Stimulated activated CD8-positive, alpha-beta memory T cell treated with anti-CD3 and anti-CD28 coated beads, Interleukin-7, amount 100 ng/mL, for 24 hours (primary cell): ENCODE measurements at places on chromosomes 6 and 20.

DNA sequence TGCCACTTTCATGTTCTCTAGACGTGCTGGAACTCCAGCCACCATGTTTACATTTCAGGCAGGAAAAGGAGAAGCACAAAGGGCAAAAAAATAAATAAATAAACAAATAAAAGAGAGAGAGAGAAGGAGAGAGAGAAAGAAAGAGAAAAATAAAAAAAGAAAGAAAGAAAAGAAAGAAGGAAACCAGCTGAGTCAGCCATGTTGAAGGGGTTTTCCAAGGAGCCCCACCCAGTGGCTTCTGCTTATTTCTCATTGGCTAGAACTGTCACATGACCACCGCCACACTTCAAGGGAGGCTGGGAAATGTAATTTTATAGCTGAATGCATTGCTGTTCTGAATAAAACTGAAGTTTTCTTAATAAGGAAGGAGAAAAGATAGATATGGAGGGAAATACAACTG, 71.1 kb downstream of the BFSP1 start:
- DNase-seq = no peak

DNA sequence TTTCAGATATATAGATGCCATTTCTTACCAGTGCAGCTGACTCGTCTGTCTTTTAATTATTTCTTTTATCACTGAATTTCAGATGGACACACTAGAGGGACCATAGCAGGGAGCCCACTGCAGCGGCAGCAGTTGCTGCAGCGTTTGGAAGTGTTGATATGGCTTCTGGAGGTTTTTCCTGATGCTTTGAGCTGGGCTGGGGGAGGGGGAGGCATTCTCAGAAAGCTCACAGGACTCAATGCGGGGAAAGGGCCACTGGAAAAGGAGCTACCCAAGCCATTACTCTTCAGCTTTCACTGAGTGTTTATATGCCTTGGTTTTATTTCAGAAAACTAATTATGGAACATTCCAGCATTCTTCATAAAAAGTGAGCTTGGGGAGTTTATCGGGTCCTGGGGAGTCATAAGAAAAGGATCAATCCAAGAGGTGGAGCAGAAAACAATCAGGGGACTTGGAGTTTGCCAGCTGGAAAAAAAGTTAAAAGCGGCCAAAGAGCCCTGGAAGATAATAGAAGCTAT, 740.4 kb upstream of the FLRT3 start:
- no peak for DNase-seq

GRCh38 chr20:37914672-37915433, 11.9 kb downstream of the VSTM2L start:
- DNase-seq = no peak

DNA sequence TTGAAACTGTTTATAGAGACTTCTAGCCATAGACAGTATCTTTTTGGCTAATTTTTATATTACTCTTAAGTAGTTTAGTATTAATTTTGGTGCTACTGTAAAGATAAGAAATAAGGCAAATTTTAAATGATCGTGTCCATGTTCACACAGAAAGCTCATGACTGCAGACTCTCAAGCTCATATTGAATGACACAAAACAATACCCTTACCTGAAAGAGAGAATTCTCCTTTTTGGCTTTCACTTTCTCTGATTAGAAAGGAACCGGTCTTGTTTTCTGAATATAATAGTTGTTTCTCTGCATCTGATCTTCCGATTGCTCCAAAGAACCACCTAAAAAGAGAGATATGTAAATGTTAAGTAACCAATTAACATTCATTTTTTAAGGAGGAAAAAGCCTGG, 57.0 kb downstream of the FRK start:
- DNase-seq = no peak

DNA sequence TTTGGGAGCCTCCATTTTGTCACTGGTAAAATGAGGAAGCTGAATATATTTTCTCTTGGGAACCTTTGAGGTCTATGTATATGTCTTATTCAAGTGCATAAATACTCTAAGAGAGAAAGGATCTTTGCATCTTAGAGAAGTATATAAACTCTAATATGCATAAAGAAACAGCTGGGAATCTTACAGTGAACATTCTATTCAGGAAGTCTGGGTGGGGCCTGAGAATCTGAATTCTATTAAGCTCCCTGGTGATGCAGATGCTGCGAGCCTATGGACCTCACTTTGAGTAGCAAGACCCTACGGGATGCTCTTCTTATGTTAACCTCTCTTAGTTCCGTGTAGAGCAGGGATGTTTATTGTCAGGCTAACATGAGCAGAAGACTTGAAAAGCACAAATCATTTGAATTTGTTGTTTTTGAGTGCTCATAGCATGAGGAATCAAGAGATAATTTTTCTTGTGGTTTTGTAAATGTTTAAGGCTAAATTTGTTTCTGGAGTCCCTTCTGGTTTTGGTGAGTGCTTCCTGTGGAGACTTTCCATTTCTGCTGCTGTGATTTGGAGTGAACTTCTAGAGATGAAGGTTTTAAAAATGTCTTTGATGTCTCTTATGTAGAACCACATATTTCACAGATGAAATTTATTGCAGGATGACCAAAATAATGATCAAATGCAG, 281.2 kb upstream of the JAG1 start:
- no peak for DNase-seq

- DNase-seq = no peak
Observed at GRCh38 chr6:75331151-75331550, 46.6 kb upstream of the TMEM30A start.

GRCh38 chr6:147043994-147044477, 160.2 kb upstream of the STXBP5 start:
- no peak for DNase-seq

DNA sequence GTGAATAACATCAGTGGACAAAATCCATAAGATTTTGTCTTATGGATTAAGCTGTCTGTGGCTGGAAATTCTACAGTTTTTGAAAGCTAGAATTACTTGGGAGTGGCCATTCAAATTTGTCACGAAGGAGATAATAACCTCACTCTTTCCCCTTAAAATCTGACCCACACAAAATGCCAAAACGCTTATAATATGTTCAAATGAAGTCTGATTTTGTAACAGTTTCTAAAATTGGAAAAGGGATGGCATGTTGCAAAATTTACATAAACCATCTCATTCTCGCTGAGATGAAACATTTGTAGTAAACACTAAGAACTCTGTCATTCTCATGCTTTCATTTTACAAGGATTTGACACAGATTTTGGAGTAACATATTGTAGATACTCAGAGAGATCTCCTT, 112.7 kb downstream of the GJA1 start:
- no peak for DNase-seq

GRCh38 chr20:42652266-42652665, 537.4 kb downstream of the PTPRT start:
- no peak for DNase-seq

GRCh38 chr6:106053484-106054205, 32.5 kb upstream of the PRDM1 start:
- no peak for DNase-seq

DNA sequence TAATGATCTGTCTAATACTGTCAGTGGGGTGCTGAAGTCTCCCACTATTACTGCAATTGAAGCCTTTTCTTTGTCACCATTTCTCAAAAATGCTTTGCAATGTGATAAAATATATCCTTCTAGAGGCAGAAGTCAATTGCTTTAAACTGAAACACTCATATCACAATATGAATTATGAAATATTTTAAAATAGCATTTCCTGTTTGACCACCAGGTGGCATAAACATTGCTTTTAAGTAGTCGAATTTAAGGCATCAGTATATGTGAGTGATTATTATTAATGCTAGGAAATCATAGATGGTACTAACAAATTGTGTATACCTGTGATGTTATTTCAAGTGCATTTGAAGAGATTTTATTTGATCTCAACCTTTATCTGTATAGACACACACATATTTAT, 87.5 kb downstream of the MEI4 start:
- no peak for DNase-seq

DNA sequence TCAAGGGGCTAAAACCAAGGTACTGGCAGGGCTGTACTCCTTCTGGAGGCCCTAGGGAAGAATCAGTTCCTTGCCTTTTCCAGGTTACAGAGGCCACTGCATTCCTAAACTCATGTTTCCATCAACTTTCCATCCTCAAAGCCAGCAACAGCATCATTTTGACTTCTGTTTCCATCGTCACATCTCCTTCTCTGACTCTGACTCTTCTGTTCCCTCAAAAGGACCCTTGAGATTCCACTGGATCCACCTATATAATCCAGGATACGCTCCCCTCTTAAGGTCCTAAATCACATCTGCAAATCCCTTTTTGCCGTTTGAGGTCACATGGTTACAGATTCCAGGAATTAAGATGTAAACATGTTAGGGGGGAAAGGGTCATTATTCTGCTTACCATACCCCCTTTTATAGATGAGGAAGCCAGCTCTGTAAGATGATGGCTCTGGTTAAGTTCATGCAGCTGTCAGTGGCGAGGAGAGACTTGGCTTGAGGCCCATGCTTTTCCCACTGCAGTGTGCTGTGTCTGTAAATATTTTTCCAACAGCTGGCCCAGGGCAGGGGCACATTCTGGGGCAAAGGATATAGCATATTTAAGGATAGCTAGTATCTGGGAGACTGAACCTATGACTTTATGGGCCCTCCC, 114.6 kb downstream of the TNFRSF21 start:
- no peak for DNase-seq

DNA sequence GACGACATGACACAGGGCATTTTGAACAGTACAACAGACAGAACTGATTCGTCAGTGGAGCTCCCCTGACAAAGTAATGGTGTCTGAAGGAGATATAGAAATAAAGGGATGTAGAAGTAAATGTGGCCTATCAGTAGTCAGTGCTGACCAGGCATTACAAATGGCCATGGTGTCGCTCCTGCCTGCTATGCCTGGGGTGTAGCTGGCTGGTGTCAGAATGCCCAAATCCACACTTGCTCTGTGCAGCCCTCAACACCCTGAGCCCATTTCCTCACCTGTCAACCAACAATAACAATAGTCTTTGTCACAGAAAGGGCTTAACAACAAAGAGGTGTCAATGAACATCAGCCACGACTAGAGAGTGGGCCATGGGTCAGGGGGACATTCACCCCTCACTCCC, 53.2 kb downstream of the MAP3K5 start:
- DNase-seq = no peak

- no peak for DNase-seq
Observed at GRCh38 chr20:44773070-44773829, 27.6 kb downstream of the KCNK15 start.

DNA sequence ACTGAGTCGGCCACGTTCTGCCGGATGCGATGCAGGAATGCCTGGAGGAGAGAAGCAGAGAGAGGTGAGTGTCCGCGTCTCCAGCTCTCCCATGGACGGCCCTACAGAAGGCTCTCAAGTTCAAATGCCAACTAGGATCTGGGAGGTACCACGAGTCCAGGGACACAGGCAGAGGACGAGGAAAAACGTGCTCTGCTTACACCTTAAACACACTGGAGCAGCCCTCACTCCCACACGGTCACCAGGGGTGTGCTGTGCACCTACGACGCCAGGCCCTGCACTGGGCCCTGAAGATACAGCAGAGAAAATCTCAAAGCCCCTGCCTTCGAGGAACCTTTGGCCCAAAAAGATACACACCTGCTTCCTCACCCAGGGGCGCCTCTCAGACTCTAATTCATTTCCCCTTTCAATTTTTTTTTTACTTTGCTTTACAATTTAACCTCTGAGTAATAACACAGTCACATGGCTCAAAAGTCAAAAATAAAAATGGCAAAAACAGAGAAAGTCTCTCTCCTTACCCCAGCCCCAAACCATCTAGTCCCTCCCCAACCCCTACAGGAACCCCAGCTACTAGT, 79.9 kb downstream of the PREX1 start:
- no peak for DNase-seq

DNA sequence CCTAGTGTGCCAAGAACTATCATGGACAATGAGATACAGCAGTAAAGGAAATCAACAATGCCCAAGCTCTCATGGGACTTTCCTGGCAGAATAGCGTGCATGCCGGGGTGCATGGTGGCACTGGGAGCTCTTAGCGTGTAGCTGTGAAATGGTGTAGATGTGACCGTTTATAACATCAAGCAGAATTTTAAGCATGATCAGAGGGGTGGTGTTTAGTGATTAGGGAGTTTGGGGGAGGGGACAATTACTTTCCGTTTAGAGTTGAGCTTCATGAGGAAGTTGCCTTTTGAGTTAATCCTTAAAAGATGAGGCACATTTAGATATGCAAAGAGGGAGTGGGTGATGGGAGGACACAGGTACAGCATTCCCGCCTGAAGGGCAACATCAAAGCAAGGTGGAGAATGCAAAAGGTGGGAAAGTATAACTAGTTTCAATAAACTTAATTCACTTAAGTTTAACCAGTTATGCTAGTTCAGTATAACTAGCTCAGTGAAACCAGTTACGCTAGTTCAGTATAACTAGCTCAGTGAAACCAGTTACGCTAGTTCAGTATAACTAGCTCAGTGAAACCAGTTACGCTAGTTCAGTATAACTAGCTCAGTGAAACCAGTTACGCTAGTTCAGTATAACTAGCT, 661.6 kb downstream of the QKI start:
- no peak for DNase-seq
